Smooth muscle cell of the brain vasculature (primary cell): ENCODE measurements at places on chromosomes 6 and 20.

DNA sequence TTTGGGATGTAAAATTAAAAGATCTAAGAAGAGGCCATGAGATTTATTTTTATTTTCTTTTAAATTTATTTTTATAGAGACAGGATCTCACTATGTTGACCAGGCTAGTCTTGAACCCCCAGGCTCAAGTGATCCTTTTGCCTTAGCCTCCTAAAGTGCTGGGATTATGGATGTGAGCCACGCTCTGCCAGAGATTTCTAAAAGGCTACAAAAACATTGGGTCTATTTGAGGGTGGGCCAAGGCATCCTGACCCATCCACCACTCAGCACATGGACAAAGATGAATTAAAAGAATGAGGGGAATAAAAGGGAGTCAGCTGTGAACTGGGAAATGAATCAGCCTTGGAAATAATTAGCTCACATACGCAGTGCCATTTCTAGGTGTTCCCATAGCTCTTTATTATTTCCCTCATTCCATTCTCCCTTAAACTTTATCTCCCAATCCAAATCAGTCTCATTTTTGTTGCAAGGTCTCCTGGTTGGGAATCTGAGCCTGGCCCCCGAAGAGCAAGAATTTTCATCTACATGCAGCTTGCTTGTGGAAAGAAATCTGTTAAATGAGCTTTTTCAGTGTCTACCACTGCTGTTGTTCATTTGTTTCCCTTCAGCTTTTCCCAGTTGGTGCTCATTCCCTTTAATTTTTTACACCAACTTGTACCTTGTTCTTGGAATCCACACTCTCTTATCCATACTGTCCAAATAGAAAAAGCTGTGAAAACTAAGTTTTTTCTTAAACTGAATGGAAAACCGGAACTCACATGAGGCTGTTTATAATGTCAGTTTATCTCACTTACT is 66.9 kb downstream of the MKKS start:
- DNase-seq, result no peak

GRCh38 chr6:579339-579738 is 77.6 kb downstream of the HUS1B start:
- peak; percentile 31 for DNase-seq

DNA sequence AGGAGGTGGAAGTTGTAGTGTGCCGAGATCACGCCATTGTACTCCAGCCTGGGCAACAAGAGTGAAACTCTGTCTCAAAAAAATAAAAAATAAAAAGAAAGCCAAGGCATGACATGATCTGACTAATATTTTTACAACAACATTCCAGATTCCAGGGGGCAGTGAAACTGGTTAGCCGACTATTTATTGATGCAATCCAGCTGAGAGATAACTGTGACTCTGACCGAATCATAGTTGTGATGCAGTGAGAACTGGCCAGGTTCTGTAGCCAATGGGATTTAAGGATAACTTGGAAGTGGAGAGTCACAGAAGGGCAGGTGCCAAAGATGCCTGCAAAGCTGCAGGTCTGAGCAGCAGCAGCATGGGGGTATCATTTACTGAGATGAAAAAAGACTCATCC is 82.9 kb upstream of the TSHZ2 start:
- DNase-seq, result no peak

DNA sequence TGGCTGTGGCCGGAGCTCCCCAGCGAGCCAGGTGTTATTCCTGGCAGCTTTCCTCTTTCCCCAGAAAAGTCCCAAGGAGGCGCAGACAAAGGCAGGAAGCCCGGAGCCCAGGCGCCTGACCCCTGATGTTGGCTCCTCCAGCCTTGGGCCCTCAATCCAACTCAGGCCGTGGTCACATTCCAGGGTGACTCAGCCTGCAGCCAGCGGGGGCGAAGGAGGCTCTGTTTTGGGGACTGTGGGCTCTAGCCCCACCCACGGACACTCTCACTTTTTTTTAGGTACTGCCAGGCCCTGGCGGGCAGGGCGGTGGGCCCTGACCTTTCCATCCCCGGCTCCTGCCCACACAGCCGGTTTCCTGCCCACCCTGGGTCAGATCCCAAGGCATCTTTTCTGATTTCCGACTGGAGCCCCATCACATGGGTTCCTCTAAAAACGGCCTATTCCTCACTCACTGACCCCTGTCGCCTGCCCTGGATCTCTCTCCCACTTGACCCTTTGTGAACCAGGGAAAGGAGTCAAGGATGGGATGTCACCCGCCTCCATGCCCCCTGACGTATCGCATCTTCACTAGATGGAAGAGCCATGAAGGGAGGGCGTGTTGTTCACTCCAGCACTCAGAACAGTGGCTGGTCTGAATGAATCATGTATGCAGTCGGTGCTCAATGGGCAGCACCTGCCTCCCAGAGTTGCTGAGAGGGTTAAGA is 5.5 kb downstream of the PTGIS start:
- DNase-seq, result peak; percentile 91

GRCh38 chr6:150382171-150382570 is 13.4 kb downstream of the IYD start:
- no peak for DNase-seq

DNA sequence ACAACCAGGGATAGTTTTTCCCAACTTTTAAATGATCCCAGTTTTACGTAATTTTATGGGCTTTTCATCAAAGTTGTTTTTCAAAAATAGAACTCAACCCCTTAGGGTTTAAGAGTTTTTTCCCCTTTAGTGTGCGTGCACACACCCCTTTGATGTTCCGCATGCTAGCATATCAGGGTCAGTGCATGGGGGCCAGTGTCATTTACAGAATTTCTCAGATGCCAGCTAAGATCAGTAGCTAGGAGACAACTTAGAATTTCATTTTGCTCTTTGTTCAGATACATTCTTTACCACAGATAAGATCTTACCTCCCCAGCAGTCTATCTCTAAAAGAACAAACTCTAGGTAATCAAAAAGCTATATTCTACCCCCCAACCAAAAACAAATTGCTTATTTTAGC is 238.5 kb upstream of the SASH1 start:
- DNase-seq, result no peak

GRCh38 chr6:39377539-39377950 is 55.0 kb upstream of the KCNK16 start:
- DNase-seq, result peak; percentile 45

- DNase-seq, result no peak
Measured at GRCh38 chr6:2028457-2029038, 216.9 kb downstream of the GMDS start.

GRCh38 chr20:2153326-2153725 is 51.7 kb downstream of the STK35 start:
- DNase-seq, result no peak

DNA sequence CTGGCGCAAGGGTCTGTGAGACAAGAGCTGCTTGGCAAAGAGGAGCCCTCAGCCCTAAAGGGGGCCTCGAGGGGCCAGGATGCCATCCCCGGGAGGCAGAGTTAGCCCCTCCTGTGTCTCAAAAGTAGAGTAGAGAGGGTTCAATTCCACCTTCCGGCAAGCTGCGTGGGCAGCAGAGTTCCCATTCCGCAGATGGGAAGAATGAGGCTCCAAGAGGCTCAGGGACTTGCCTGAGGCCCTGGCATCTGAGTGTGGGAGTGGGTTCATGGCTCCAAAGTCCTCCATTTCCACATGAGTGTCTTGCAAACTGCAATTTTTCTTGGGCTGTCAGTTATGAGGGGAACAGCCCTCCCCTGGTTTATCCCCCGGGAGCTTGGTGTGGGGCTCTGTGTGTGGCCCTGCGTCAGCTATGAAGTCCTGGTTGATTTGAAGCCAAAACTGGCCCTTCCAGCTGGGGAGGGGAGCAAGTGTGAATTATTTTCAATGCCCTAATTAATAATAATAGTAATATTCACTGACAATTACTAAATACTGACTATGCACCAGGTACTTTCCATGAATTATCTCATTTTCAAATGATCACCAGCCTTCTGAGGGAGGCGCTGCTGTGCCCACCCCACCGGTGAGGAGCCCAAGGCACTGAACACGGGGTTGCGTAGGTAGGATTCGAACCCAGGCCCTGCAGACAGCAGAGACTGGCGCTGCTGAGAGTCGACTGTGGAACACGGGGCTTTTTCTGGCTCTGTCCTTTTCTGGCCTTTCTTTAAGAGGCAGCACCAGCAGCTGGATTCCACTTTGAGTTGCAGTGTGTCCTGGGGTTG is 153.0 kb upstream of the PTPN1 start:
- DNase-seq, result no peak

- DNase-seq, result peak; percentile 75
Measured at GRCh38 chr20:19976595-19977372, 40.4 kb upstream of the NAA20 start.

GRCh38 chr20:40996326-40996725 is 32.3 kb upstream of the TOP1 start:
- DNase-seq, result no peak

- no peak for DNase-seq
Measured at GRCh38 chr6:90488816-90489215, 98.1 kb downstream of the MAP3K7 start.

GRCh38 chr6:30000156-30000791 is 57.9 kb downstream of the HLA-A start:
- no peak for DNase-seq

- DNase-seq, result no peak
Measured at GRCh38 chr20:45363611-45364492, 896 bp downstream of the SYS1 start.

- DNase-seq, result no peak
Measured at GRCh38 chr6:39417440-39417839, 94.9 kb upstream of the KCNK16 start.

GRCh38 chr6:90249034-90249433 is 47.6 kb downstream of the BACH2 start:
- no peak for DNase-seq

DNA sequence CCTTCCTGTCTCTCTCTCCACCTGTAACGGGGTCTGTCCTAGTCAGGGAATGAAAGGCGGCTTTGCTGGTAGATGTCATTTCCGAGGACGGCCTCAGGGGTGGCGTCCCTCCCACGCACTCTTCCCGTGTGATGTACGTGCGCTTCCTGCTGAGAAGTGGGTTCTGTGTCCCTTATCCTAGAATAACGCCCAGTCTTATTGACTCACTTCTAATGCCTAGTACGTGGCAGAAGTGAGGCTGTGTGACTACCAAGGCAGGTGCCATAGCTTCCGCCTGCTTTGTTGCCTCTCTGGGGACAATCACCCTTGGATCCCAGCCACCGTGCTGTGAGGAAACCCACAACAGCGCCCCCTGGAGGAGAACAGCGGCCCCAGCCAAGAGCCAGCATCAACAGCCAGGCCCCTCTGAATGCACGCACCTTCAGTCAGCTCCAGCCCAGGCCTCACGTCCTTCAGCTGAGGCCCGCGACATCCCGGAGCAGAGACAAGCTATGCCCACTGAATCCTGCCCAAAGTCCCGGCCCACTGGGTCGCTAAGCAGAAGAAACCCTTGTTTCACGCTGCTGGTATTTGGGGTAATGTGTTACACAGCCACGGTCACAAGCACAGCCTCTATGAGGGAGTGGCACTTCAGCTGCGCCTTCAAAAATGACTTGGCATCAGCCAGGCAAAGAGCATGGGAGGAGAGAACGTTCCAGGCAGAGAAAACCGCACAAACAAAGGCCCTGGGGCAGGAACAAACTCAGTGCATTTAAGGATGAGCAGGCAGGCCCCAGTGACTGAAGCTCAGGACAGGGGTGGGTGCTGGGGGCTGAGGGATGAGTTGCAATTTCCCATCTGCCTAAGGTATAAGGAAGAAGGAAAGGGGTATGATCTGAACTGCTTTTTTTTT is 224.2 kb downstream of the NFATC2 start:
- no peak for DNase-seq

- DNase-seq, result no peak
Measured at GRCh38 chr6:36277946-36278470, 8.1 kb downstream of the PNPLA1 start.

- DNase-seq, result no peak
Measured at GRCh38 chr6:135748189-135748588, 103.3 kb upstream of the PDE7B start.

GRCh38 chr6:62516291-62517141 is 230.5 kb upstream of the KHDRBS2 start:
- no peak for DNase-seq
